NCI-H1105 (cell line): ENCODE measurements at places on chromosomes 6 and 20.
A peak's percentile ranks its signal among the peaks of the same experiment; 100 is the strongest.

DNA sequence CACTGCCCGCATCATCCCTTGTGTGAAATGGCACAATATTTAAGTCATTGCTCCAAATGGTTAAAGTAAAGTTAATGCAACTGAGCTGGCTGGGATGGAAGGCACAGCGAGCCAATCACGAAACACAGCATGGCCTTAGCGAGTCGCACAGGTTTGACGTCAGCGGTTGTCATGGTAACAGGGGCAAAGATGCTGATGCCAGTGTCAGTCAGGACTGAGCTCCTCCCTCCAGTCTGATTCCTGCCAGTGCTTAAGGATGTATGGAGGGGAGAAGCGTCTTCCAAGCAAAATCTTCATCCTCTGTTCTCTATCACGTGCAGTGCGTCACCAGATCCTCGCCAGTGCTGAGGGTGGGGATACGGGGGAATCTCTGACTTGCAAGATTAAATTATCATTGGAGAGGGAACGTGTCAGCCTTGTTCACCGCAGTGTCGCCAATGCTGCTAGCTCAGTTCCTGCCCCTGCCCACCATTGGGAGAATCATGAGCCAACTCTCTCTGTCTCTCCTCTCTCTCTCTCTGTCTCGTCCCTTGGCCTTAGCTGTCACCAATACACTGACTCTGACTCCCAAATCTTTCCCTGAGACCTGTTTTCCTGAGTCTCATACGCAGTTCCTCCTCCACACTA is 24.5 kb downstream of the TSPYL4 start:
- peak; percentile 84 for DNase-seq

GRCh38 chr6:13030396-13030795 is 297.9 kb downstream of the TBC1D7 start:
- no peak for DNase-seq

DNA sequence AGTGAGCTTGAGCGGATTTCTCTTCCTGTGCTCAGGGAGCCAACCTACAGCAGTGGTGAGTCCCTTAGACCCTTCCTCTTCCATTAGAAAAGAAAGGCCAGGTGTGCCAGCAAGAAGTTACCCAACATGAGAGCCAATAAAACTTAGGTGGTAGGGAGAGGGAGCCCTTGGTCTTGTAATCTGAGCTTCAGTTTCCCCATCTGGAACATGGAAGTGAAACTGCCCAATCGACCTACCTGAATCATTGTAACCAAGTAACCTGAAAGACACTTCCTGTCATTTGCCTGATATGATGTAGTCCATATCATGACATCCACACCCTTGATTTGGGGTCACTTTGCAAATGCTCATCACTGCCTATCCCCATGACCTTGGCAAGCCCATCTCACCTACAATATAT is 66.4 kb downstream of the MDGA1 start:
- no peak for DNase-seq

- DNase-seq = no peak
Measured at GRCh38 chr6:43798688-43799444, 28.9 kb downstream of the VEGFA start.

DNA sequence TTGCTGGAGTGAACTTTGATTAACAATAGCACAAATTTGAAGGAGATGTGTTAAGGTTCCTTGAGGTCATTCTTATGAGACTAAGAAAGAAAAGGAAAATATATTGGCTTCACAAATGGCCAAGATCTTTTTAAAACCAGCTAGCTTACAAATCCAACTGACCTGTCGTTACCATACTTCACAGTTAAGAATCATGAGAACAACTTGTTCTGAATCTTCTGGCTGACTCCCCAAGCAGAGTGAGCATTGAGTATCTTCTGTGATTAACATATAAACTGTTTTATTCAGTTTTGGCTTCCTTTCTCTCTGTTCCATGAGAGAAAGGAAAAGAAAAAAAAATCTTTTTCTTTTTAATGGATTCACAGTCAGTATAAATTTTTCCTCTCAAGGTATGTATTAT is 277.1 kb downstream of the KHDC1L start:
- no peak for DNase-seq

DNA sequence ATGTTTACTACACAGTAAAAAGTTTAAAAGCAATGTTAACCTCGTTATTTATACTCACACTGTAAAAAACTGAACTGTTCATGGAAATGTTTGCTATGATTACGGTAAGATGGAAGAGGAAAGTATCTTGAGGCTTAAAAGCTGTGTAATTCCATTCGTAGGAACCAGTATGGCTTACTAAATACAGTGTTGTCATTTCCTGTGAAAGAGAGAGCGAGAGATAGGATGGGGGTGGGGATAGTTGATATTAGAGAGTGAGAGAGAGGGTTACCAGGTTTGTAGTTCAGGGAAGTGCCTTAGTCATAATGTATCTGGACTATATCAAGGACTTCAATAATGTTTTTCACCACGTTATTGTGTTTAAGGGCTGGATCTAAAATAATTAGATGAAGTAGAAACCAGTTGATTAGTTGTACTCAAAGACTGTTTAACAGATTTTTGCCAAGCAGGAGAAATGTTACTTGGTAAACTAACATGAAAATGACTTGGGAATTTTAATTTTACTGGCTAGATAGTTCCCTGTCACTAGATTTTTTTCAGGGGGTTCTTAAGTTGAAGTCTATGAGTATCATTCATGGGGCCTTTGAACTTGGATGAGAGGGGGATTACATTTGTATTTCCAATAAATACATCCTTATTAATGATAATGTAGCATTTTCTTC is 30.4 kb downstream of the AFDN start:
- DNase-seq = no peak

DNA sequence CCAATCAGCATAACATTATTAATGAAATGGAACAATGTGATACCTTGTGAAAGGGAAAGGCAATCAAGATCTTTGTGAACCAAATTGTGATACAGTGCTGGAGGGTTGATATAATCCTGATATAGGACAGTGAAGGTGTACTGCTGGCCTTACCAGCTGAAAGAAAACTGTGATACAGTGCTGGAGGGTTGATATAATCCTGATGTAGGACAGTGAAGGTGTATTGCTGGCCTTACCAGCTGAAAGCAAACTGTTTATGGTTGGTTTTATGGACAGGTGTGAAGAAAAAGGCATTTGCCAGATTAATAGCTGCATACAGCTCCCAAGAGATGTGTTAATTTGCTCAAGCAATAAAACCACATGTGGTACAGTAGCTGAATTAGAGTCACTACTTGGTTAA is 73.9 kb downstream of the MRAP2 start:
- DNase-seq = no peak

GRCh38 chr6:45387236-45387635 is 9.5 kb upstream of the SUPT3H start:
- no peak for DNase-seq

DNA sequence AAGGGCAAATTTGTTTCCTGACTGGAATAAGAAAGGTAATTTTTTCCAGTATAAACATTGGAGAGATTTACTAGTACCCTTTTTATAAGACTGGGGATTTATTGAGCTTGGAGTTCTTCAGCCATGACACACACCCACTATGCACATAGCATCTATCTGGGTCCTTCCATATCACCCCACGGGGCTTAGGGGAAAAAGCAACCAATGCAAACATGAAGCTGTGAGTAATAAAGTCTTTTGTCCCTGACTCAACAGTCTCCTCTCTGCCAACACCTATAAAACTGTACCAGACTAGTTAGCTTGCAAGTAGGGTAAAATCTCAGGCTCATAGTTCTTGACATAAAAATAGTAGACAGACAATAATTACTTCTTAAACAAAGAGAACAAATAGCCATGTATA is 23.4 kb downstream of the COL21A1 start:
- no peak for DNase-seq

GRCh38 chr6:43904311-43905123 is 134.5 kb downstream of the VEGFA start:
- DNase-seq = no peak

DNA sequence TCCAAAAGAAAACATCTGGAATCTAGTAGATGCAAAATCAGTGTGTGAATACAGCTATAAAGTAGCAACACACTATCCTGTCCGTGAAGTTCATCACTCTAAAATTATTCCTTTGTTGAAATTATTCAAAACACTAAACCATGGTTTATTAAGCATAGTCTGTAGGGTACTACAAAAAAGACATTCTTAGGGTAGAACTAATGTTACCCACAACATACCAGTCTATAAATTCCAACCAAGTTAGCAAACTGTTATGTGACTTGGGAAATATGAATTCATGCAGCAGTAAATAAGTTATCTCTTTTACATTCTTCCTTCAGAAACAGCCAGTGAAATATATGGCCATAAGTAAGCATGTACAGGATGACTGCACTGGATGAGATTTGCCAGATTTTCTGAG is 580.3 kb upstream of the ADGRB3 start:
- DNase-seq = no peak

DNA sequence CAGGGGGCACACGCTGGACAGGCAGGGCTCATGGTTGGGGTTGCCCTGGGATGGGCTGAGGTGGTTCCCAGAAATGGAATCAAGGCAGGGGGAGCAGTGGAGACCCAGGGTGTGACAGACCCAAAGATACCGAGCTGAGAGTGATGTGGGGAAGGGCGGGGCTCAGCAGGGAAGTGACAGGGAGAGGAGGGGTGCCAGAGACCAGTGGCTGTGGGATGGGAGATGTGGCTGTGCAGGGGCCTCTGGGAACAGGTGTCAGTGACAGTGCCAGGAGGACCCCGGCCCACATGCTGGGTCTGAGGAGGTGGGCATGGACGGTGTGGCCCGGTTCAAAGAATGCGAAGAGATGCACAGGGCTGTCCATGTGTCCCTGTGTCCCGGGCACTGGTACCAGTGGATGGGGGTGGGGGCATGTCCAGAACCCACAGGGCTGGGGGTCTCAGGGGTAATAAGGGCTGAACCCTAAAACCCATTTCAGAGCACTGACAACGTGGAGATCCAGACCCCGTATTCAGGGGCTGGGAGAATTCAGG is 1.0 kb downstream of the CABLES2 start:
- no peak for DNase-seq

DNA sequence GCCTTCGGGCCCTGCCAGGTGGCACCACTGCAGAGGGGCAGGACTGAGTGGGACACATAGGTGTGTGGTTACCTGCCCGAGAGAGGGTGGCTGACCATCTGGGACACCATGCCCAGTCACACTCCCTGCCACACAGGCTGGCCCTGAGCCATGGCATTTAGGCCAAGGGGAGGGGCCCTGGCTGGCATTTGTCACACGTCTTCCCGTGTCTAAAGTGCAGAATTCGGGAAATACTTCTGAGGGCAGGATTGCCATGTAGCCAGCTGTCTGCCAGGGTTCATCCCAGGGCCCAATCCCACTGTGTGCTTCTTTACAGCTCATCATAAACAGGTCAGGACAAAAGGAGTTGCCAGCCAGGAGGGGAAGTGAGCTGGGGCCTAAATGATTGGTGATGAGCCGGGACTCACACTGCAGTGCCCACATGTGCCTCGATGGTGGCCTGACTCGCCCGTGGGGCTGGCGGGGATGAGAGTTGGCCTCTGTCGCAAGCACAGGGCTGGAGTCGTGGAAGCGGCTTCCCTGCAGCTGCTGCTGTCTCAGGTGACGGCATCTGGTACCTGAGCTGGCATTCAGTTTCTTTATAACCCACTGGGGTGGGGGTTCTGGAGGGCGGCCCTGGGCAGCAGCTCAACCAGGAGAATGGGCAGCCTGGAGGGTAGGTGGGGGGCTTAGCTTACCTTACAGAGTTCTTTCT is 5.9 kb upstream of the UNC93A start:
- DNase-seq = no peak

DNA sequence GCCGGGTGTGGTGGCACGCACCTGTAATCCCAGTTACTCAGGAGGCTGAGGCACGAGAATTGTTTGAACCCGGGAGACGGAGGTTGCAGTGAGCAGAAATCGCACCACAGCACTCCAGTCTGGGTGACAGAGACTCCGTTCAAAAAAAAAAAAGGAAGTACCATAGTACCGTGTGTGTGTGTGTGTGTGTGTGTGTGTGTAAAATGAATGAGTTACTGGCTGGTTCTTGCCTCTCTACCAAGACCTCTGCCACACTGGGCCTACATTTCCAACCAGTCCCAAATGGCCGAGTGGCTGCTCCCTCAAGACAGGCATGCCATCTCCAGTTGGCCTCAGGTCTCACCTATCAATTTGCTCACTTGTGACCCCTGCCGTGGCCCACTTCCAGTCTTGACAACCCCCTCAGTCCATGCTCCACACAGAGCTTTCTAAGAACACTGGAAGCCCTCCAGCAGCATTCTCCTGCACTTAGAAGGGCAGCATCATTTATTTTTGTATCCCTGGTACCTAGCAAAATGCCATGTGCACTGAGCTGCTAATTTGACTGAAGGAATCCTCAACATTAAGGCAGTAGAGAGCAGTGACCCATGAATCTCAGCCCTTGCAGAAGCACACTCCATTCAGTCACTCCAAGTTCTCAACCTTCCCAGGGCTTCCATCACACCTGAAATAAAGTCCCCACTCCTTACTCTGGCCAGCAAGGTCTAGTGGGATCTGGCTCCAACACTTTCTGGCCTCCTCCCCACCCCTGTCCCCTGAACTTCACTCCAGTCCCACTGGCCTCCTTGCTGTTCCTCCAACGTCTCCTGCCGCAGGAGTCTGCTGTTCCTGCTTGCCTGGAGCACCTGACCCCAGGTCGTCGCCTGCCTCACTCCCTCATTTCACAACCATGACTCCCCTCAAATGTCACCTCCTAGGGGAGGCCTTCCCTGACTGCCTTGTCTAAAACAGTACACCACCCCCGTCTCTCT is 29.9 kb downstream of the COX4I2 start:
- DNase-seq = no peak

DNA sequence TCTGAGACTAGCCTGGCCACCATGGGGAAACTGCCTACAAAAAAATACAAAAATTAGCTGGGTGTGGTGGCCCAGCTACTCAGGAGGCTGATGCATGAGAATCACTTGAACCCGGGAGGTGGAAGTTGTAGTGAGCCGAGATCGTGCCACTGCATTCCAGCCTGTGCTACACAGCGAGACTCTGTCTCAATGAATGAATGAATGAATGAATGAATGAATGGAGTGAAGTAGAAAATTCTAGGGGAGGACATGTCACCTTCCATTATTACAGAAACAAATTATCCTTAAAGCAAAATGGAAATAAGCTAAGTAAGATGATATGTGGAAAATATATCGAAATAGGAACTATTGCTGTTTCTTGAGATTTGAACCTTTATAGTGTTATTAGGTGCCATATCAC is 2.9 kb upstream of the PNISR start:
- DNase-seq = no peak

GRCh38 chr6:164315376-164315775 is 900.9 kb downstream of the QKI start:
- DNase-seq = no peak

DNA sequence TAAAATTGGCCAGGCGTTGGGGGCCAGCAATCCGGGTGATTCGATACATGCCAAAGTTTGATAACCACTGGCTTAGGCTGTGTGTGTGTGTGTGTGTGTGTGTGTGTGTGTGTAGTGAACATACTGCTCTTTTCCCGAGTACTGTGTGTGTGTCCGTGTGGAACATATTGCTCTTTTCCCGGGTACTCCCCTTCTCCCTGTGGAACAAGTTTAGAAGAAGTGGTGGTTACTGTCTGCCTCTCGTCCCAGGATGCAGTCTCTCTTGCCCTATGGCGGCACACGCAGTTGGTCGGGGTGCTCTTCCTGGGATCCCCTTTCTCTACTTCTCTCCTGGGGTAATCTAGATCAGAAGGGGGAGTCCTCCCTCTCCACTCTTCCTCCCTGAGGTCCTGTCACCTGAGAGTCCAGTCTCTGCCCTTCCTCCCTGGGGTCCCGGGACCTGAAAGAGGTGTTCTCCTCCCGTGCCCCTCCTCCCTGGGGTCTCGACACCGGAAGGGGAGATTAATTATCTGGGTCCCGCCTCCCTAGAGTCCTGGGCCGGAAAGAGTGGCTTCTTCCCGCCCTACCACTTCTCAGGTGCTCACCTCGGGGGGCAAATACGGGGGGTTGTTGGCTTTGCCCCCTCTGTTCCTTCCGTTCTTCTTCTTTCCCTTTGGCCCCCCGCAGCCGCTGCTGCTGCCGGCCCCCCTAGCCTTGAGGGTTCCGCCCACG is 516 bp downstream of the GTPBP2 start:
- peak; percentile 40 for DNase-seq
